ENCODE measurements at places on chromosomes 7 and 10.

GRCh38 chr7:5692845-5693278 is 88.6 kb downstream of the RNF216 start:
- no peak for DNase-seq

GRCh38 chr10:113129117-113129516 is 179.1 kb downstream of the TCF7L2 start:
- no peak for DNase-seq

- DNase-seq, result no peak
Observed at GRCh38 chr10:13629116-13629515, 42.4 kb downstream of the PRPF18 start.

DNA sequence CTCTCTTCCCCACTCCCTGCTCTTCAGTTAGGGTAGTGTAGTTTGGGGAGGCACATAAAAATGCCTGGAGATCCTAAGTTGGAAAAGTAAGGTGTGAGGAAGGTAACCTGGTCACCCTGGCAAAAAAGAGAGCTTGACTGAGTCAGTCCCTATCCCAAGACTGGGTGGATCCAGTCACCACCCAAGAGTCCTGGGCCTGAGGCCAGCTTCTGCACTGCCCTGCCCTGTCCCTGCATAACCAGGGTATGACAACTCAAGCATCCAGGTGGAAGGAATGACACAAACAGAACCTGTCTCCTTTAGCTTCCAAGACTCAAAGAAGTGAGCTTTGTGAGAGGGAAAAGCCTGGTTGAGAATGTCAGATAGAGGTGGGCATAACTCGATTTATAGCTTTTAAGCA is 26.9 kb upstream of the SORBS1 start:
- DNase-seq, result no peak

DNA sequence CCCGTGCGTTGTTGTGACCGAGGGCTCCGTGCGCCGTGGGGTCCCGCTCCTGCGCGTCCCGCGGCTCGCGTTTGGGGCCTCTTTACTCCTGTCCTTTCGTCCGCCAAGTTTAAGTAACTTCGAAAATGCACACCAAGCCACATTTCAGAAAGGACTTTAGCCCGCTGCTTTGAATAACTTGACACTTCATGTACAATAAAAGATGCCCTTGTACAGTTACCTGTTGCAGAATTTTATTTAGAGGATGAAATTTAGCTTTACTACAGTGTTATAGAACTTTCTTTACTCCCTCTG is 459 bp downstream of the SUGCT start:
- DNase-seq, result no peak

DNA sequence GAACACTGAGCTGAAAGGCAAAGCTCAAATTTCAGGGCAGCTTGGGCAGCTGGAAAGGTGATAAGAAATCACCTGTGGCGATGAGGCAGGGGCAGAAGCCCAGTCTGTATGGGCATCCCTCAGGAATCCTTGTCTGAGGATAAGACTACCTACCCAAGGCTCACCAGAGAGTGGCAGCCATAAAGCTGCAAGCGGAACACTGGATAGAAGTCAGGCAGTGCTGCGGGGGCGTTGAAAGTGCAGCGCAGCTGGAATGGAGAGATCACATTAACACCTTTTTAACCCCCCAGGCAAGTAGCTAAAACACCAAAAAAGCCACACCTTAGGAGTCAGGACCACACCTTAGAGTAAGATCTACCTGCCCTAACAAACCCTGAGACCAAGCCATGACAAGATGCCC is 38.2 kb downstream of the ABCB5 start:
- no peak for DNase-seq

DNA sequence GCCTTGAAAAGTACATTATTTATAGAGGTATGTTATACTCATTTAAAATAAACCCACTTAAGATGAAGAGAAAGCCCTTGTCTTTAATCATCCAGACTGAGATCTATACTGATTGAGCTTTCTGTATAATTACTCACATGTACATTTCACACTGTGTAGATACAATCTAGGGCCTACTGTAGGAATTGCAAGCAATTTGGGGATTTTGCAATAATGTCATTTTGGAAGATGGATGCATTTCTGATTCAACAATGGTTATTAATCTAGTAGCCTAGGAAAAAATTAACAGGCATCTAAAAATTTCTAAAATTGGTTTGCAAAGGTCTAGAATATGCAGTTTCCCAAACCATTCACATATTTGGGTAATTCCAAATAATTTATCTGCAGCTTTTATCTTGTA is 132.2 kb downstream of the PDE1C start:
- DNase-seq, result no peak

GRCh38 chr10:5645944-5646617 is 20.3 kb downstream of the ASB13 start:
- no peak for DNase-seq

GRCh38 chr10:125557311-125557710 is 125.7 kb downstream of the TEX36 start:
- DNase-seq, result no peak

GRCh38 chr10:125341611-125342010 is 181.2 kb upstream of the CTBP2 start:
- DNase-seq, result no peak

DNA sequence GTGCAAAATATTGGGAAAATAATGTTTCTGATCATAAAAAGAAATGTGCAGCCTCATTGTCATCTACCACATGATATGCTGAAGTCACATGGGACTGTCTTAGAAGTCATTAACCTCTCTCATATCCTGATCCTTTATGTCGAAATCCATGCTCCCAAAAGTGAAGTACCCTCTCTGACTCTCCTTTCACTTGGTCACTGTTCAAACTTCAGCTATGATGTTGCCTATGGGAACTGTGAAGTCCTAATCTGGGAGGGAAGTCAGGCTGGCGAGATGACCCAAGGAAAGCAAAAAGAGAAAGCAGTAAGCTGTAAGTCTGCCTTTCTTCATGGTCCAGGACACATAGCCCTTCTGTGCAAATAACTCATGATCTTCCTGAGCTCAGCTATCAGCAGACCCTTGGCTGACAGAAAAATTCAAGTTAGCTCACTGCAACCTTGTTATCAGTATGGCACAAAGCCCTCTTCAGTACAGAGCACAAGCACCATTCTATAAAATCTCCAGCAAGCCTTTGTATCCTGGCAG is 29.5 kb downstream of the WASL start:
- DNase-seq, result no peak

DNA sequence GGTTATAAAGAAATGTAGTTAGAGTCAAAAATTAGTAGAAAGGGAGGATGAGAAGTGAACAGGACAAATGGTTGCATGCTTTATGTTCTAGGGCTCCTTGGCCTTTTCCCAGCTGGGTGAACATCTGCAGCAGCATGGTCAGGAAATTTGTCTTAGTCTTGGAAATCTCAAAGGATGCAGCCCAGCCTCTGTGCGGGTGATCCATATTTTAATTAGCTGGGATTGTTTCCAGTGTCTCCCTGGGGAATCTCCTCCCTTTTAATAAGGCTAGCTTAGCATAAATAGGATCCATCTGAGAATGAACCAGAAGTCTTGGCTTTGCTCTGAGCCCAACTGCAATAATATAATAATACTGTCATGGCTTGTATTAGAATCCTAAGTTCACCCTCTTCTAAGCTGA is 198.3 kb downstream of the PRKG1 start:
- no peak for DNase-seq

GRCh38 chr10:49176310-49177268 is 11.6 kb downstream of the TMEM273 start:
- no peak for DNase-seq

DNA sequence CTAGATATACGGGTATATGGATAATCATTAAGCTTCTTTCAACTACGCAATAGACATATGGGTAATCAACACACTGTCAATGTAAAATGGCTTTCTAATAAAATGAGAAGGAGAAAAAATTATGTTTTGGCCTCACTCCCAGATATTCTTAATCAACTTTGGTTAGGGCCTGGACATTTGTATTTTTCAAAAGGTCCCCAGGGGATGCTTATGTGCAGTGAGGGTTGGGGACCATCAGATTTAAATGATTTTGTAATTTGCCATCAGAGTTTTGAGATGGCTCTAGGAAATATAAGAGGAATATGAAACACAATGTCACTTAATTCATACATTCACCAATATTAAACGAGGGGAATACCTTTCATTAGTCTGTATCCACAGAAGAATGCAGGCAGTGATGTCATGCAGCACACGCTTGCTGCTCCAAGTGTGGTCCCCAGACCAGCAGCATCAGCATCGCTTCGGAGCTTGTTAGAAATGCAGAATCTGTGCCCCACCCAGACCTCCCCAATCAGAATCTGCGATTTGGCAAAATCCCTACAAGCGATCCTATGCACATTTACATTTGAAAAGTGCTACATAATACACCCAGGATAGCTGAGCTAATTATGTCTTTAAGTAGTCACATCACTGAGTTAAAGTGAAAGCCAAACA is 75.1 kb downstream of the INHBA start:
- DNase-seq, result no peak

DNA sequence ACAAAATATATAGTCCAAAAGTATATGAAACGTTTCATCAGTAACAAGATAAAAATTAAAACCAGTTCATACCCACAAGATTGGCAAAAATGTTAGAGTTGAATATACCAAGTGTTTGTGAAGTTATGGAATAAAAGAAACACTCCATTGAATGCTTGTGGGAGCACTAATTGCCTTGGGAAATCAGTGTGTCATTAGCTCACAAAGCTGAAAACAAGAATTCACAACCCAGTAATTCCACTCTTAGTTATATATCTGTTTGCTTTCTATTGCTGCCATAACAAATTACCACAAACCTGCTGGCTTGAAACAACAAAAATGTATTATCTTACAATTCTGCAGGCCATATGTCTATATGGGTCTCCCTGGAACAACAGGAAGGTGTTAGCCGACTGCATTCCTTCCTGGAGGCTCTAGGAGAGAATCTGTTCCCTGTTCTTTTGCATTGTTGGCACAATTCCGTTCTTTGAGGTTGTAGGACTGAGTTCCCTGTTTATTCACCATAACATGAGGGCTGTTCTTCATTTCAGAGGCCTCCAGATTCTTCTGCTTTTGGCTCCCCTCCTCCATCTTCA is 45.7 kb downstream of the SEM1 start:
- DNase-seq, result no peak

DNA sequence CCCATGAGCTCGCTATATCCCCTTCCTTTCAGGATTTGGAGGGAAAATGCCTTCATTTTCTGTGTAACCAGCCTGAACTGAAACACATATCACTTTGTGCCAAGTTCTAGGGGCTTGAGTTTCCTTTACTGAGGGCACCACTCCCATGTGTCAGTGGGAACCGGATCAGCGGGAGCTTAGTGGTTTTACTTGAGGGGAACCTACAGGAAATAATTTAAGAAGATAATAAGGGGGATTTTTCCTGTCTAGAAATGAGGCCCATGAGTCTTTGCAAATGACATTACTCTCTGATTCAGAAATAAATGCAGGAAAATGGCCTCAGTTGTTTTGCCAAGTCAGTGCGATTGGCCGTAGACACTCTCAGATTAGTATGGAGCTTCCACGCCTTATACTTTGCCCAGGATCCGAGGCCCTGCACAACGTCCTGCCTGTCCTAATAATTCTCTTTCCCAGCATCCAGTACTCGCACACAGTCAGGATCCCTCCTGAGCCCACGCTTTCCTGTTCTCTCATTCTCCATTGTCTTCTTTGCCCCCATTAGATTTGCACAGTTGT is 86.4 kb upstream of the LYZL1 start:
- DNase-seq, result no peak

GRCh38 chr7:30896783-30897637 is 14.6 kb upstream of the AQP1 start:
- no peak for DNase-seq

GRCh38 chr10:113294868-113295267 is 258.0 kb upstream of the HABP2 start:
- no peak for DNase-seq

DNA sequence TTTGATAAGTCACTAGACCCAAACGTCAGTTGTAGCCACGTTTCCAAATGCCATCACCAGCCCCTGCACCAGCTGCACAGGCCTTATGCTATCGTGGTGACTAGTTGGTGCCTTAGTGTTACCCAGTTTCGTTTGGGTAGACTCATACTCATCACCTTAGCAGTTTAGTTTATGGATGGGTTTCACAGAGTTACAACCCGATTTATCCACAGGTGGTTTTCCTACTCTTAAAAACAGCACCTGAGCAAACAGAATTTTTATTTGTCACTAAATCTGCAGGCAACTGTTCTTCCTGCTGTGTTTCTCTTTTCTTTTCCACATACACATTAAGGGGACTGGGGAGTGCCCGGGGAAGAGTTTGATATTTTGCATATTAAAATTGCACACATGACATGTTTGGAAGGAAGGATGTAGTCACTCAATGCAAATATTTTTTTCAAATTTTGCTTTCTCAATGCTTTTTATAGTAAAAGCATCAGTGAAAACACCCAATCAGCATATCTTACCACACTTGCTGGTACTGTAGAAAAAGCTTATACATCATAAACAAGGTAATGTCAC is 41.6 kb downstream of the PDSS1 start:
- no peak for DNase-seq

- DNase-seq, result no peak
Observed at GRCh38 chr10:115022733-115023132, 70.4 kb upstream of the ATRNL1 start.

GRCh38 chr10:102419269-102420180 is 940 bp upstream of the PSD start:
- DNase-seq, result peak; percentile 85

DNA sequence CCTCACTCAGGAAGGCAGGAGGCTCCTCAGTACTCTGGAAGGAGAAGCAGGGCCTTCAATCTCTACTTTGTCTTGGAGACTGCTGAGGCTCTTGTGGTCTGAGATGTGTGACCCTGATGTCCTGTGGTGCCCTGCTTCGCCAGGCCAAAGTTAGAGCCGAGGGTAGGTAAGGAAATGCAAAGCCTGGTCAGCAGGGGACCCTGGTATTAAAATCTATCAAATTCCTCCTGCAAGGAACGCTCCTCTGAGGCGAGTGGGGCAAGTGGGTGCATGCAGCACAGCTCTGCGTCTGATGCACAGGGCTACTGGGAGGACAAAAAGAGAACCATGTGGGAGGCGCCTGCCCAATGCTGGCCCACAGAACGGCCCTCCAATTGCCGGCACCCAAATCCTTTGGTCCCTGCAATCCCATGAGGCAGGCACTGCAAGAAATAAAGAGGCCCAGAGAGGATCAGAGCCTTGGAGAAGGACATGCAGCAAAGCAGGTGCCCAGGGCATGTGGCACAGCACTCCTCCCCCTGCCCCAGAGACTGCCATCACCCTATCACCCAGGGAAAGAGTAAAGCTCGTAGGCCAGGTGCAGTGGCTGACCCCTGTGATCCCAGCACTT is 23.1 kb upstream of the ZMIZ1 start:
- DNase-seq, result no peak

- DNase-seq, result no peak
Observed at GRCh38 chr10:11005725-11006427, 11.8 kb upstream of the CELF2 start.

- DNase-seq, result no peak
Observed at GRCh38 chr10:665579-666091, 23.8 kb downstream of the DIP2C start.

DNA sequence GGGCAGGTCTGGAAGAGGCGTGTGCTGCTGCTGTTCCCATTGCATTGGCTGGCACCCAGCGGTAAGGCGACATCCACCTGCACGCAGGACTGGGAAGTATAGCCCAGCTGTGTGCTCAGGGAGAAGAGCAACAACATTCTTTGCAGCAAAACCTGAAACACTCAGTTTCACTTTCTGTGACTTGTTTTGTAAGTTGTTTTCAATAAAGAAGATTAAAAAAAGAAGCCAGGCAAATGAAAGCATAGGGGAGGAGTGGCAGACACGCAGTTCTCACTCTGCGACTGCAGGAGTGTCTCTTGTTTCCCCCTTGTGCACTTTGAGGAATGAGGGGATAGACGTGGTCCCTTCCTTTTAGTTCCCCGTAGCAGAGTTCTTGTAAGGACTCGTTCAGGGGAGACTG is 5.8 kb downstream of the FBH1 start:
- no peak for DNase-seq

GRCh38 chr7:140390034-140390433 is 8.3 kb downstream of the SLC37A3 start:
- peak; percentile 57 for DNase-seq

Data from stimulated activated CD8-positive, alpha-beta memory T cell treated with anti-CD3 and anti-CD28 coated beads, Interleukin-4, amount 100 ng/mL, for 48 hours (primary cell).